ENCODE measurements at places on chromosomes 12 and 14.

- DNase-seq: no peak
Observed at GRCh38 chr14:102184316-102185035, 44.8 kb downstream of the WDR20 start.

DNA sequence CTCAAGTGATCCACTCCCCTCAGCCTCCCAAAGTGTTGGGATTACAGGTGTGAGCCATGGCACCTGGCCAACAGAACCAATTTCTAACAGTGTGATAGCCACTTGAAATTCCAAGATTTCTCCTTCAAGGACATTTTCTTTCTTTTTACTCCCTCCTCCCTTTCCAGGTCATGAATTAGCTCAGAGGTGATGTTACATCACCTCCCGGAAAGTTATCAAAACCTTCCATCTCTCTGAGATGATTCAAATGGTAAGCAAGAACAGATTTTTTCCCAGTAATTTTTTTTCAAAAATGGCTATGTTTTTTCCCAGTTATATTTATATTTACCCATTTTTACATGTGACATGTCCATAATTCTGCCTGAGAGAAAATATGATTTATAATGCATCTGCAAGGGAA, 15.6 kb upstream of the SMAGP start:
- no peak for DNase-seq

- no peak for DNase-seq
Observed at GRCh38 chr12:113129664-113130456, 5.7 kb downstream of the RASAL1 start.

DNA sequence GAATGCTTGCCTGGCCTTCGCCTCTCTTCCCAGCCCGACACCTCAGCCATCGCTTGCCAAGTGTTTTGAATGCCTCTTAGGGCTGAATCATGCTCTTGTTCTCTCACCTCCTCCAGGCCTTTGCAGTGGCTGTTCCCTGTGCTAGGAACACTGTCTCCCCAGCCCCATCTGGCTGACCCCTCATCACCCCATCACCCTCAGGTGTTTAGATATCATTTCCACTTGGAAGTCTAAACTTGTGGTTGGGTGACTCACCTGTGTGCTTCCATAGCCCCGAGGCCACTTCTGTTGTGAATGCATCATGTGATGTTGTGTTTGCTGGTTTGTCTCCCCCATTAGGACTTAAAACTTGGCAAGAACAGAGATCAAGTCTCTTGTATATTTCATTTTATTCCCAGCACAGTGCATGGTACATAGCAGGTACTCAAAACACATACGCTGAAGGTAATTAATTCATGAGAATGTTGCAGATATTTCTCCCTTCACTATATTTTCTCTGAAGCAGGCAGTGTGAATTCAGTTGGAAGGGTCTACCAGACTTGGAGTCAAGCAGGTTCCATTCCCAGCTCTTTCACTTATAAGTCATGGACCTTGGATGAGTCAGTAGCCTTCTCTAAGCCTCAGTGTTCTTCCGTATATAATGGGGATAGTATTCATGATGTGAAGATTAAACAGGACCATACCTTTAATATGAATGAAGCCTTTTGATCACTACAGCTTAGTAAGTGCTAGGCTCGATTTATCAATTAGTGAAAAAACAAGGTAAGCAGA, 67.8 kb downstream of the HRK start:
- no peak for DNase-seq

GRCh38 chr14:94676495-94677185, 64.4 kb downstream of the SERPINA3 start:
- DNase-seq: no peak

DNA sequence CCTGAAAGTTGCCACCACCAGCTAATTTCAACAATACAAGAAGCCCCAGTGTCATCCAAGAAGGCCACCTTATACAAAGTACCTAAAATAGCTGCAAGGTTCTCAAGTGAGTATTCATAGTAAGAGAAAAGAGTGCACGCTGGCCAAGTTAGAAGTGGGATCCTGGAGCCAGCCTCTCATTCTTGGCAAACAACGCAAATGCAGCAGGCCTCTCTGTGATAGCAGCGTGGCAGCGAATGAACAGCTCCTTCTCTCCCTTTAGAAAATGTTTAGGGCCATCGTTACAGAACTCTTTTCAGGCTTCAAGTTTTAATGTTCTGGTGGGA, 78.0 kb upstream of the IFNG-AS1 start:
- DNase-seq: no peak

- DNase-seq: no peak
Observed at GRCh38 chr14:23578560-23579310, at the start of gene JPH4. Gene JPH4 (minus strand): TSS chr14:23578790. CDS start chr14:23577453, 1,337 bp downstream.

DNA sequence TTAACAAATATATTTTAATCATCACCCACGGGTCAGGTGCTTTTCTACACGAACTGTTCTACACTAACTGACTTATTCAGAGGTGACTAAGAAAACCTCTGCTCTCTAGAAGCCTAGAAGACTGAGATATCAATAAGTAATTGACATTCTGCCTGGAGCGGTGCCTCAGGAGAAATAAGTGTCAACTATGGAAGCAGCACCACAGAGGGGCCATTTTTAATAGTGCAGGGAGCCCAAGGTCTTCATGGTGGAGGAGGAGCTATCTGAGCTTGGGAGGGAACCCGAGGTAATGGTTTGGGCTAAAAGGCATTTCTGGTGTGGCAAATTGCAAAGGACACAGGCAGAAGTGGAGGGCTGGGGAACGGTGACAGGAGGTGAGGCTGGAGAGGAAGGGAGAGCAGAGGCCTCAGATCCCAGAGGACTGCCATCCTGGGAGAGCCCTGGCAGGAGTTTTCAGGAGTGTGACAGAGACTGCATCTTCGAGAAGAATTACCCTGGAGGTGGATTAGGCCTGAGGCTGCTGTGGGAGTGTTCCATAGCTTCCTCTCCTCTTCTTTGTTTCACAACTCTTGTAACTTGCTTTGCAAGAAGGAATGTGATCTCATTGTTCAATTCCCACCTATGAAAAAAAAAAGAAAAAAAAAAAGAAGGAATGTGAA, 123.1 kb downstream of the NPAS3 start:
- DNase-seq: no peak

- DNase-seq: peak; percentile 15
Observed at GRCh38 chr12:54933376-54933775, 51.2 kb downstream of the TESPA1 start.

DNA sequence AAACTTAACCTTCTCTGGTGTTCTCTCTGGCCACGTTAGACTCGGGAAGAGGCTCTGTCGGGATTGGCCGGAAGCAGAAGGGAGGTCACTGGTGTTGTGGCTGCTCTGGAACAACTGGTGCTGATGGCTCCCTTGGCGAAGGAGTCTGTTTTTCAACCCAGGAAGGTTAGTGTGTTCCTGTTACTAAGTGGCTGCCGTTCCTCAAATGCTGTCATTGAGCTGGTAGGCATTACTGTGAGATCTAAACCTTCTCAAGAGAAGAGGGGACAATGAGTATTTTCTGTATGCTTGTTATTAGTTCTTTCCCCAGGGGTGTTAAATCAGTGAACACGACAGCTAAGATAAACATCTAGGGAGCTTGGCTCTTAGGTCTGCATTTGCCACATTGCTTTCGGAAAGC, 18.3 kb downstream of the POP5 start:
- DNase-seq: no peak

DNA sequence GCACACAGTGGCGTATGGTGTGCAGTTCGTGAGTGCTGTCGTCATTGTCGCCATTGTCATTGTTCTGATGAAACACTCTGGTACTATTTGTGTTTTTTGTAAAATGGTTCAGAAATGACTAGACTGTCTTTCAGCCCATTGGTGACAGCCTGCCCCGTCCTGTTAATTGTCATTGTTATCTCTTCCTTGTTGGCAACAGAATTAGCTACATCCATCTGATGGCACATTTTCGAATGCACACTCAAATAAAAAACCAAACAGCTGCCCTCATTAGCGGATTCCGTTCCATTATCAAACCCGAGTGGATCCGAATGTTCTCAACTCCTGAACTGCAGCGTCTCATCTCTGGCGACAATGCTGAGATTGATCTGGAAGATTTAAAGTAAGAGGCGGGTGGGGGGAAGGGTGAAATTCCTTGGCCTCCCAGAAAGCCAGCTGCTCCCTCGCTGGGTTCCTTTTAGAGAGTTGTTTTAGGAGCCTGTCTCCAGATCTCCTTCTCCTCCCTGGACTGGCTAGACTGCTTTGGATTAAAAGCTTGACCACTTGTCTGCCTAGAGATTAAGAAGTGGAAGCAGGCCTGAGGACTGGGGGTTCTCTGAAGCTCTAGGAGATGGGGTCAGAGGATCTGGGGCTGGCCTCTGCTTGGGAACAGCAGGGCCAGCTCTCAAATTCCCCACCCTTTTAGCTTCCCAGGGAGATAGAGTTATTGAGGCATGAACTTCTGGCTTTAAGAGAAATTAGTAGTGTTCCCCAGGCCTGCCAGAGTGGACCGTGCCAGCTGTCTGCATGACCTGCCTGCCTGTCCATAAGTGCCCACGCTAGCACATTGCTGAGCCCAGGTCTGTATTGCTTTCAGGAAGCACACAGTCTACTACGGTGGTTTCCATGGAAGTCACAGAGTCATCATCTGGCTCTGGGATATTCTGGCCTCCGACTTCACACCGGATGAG, 43.3 kb downstream of the MMAB start:
- DNase-seq: no peak

- no peak for DNase-seq
Observed at GRCh38 chr12:131740626-131741025, 29.7 kb downstream of the SFSWAP start.

GRCh38 chr12:20213723-20214625, 154.4 kb upstream of the PDE3A start:
- DNase-seq: no peak

DNA sequence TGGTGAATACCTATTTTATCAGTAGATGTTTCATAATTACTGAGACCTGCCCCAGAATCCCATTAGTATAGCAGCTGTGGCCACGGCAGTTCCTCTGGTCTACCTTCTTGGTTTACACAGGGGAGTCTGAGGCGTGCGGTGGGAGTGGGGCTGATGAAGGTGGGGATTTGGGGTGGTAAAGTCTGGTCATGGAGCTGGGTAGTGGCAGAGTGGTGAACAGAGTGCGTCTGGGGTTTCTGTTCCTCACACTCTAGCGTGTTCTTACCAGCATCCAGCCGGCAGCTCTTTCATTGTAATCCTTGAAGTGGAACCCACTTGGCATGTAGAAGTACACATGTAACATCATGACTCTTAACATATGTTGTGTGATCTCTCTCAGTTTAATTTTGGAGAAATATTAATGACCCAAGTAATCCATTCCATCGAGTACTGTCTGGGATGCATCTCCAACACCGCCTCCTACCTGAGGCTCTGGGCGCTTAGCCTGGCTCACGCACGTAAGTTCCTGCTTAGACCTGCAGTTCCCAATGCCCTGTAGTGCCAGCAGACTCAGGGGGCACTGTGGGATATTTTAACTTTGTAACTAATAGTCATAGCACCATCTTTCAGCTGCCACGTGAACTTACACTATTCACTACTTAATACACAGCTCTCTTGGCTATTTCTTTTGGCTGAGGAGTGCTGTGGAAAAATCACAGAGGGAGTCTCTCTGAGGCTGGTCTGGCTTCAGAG, 7.9 kb upstream of the DNAH10 start:
- no peak for DNase-seq

DNA sequence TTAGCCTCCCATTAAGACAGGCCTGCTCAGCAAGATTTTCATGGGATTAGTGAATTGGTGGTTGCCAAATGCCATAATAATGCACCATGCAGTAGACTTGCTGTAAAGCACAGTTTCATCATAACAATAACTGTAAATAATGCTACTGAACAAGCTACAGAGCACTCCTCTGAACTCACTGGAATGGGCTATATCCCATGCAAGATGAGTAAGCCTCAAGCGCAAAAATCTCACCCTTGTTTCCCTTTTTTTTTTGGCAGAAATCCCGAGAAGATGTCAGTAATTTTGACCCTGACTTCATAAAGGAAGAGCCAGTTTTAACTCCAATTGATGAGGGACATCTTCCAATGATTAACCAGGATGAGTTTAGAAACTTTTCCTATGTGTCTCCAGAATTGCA, 145.9 kb upstream of the HIF1A start:
- DNase-seq: no peak

DNA sequence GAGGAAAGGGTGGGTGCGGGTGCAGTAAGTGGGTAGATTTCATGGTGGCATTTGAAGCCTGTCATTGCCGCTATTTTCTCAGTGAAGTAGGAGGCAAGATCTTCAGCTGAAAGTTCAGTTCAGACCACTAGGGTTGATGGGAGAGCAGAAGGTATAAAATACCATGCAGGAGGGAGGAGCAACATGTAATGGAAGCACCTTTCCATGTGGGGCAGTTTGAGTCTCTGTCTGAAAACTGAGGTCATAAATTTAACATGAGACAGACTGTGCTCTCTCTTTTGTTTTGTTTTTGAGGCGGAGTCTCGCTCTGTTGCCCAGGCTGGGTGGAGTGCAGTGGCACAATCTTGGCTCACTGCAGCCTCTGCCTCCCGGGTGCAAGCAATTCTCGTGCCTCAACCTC, 22.7 kb downstream of the LRRC74A start:
- DNase-seq: no peak

DNA sequence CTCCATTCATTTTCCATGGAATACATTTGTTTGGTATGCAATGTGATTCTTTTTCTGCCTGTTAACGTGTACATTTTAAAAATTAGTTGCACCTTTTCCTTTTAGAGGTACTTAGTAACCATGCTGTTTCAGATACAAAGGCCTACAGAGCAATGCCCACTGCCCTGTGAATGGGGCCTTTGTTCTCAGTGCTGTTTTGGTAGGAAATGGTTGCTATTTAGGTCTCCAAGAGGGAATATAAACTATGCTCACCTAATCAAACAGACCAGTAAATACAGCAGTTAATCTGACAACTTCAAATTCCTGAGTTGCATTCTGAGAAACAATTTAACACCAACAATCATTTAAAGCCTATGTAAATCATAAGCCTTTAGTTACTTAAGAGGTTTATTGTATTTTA, 188.7 kb downstream of the BCAT1 start:
- DNase-seq: no peak

GRCh38 chr12:81465876-81466275, 293.3 kb downstream of the PPFIA2 start:
- DNase-seq: no peak

DNA sequence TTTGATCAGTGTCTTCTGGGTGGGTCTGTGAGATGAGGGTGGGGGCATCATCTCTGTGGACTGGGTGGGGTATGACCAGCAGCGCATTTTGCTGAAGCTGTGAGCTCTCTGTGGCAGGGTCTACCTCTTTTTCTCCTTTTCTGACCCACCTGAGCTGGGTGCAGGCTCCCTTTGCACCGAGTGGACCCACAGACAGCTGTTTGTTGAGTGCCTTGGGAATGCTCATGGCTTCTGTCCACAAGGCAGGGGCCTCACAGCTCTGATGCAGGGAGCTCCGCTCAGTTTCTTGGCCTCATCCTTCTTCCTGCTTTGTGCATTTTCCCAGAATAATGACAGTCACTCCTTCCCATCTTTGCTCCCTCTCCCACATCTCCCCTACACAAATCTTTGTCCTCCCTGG, 380.6 kb downstream of the DPF3 start:
- no peak for DNase-seq

DNA sequence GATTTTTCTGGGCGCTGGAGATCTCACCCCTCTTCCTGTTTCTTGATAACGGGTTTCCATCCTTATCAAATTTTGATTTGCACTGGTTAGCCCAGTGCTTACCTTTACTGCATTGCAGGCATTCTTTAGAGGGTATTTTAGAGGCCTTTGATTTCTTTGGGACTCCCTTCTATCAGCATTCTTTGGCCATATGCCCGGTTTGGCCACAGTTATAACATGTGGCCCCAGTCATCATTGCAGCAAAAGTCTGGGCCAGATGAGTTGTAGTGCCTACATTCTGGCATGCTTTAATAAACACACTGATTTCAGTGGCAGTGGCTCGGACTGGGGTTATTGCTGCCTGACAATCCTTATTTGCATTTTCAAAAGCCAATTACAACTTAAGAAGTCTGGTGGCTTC, 82.3 kb downstream of the KCNMB4 start:
- DNase-seq: no peak
